ENCODE measurements at places on chromosomes 2 and 18. TPM values are rescaled to one million over a fixed set of nuclear protein-coding genes. Genes with fewer than 3 reads are reported as not detected.

DNA sequence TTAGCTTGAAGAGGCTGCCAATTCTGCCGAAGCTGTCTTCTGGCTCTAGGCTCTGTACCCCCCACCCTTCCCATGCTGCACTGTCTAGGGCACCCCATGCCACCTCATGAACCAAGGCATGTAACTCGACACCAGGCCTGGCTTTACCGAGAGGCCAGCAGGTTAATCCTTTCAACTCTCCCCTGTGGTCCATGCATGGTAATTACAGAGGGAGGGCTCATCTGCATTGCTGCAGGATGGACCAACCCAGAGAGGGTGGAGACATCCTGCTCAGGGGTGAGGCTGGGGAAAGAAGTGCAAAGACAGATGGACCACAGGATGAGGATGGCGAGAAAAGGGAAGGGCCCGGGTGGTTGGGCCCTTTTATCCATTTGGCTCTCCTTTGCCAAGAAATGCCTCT, 65.8 kb downstream of the KCTD1 start:
- no peak overlapping the region for H3K27ac ChIP-seq
- no peak for DNase-seq
- H3K27me3 ChIP-seq, result no peaks in the 10 kb centered on the region

Gene FTCDNL1
- 0.64 TPM for polyA plus RNA-seq

DNA sequence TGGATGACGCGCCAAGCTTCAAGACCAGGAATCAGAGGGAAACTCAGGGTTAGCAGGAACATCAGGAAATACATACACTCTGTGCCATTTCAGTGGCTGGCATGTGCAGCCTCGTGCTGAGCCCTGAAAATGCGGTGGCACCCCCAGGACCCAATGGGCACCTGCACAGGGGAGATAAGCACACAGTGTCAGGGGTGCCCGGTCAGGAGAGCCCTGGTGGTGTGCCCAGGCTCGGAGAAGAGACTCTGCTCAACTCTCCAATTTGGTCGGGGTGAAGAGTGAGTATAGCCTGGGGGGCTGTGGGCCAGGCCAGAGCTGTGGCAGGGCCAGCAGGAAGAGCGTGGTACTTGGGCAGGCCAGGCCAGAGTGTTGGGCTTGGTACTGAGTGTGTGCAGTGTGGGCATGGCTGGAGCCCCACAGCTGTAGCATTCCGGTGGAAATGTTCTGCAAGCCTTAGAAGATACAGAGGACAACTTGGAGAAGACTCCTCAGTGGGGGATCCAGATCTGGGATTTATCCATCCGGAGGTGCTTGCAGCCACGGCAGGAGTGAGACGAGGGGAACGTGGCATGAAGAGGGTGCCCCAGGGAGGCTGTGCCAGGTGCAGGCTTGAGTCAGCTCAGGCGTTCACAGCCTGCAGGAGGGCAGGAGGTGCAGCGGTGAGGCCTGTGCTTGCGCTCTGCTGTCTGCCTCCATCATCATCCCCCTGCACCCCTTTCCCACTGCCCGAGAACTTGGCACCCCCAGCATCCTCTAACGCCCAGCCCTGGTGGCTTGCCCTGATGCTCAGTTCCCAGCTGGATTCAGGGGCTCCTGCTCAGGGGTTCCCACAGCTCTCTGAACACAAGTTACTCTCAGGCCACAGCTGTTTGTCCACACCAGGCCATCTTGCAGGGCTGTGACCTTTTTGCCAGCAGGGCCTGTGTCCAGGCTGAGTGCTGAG, 451.7 kb upstream of the HS6ST1 start:
- no peak overlapping the region for H3K4me3 ChIP-seq
- H3K27ac ChIP-seq, result no peak overlapping the region
- H3K36me3 ChIP-seq, result no peaks in the 10 kb centered on the region
- no peak for DNase-seq

Gene CHRNG
- polyA plus RNA-seq, result not detected

Gene GAREM1
- 0.92 TPM for polyA plus RNA-seq

DNA sequence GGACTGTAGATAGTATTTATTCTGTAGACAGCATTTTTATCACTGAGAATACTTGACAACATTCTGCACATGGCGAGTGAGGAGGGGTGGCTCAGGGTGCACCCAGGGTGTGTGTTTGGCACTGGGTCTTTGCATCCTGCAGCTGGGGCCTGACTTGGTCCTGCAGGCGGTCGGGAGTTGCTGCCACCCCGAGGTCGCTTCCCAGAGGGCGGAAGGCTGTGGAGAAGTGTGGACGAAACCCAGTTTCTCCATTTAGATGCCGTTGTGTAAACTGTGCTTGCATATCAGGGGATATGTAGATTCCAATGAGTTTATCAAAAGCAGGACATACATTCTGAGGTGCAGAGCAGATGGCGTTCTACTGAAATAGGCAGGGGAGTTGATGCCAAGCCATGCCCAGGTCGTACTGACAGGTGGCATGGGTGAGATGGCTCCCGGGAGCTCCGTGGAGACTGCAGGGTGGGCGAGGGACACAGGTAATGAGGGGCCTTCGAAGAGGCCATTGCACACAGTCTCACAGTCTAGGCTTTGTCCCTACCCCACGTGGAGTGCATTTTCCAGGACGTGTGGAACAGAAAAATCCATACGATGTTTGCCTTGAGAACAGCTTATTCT, 74.5 kb downstream of the RTP5 start:
- H3K27ac ChIP-seq, result no peak overlapping the region
- no peaks in the 10 kb centered on the region for H3K4me1 ChIP-seq
- DNase-seq, result no peak
- H3K4me3 ChIP-seq, result no peak overlapping the region
- H3K36me3 ChIP-seq, result no peaks in the 10 kb centered on the region

GRCh38 chr2:157473581-157473980, 29.7 kb upstream of the CYTIP start:
- H3K36me3 ChIP-seq, result no peaks in the 10 kb centered on the region
- H3K27ac ChIP-seq, result no peak overlapping the region
- H3K27me3 ChIP-seq, result no peaks in the 10 kb centered on the region

DNA sequence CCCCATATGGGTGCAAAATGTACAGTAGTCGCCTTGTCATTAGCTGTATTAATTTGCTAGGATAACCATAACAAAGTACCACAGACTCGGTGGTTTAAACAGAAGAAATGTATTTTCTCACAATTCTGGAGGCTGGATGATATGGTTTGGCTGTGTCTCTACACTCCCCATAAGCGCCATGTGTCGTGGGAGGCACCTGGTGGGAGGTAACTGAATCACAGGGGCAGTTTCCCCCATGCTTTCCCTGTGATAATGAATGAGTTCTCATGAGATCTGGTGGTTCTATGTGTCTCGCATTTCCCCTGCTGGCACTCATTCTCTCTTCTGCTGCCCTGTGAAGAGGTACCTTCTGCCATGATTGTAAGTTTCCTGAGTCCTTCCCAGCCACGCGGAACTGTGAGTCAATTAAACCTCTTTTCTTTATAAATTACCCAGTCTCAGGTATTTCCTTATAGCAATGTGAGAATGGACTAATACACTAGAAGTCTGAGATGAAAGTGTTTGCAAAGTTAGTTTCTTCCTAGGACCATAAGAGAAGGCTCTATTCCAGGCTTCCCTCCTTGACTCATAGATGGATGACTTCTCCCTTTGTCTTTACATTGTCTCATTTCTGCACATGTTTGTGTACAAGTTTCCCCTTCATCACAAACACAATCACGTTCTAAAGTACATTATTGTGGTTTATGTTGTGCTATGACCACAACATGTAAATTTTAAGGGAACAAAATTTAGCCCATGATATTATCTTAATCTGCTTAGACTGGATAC, 1442.6 kb downstream of the SUCLG1 start:
- DNase-seq, result no peak
- H3K4me1 ChIP-seq, result no peaks in the 10 kb centered on the region
- no peaks in the 10 kb centered on the region for H3K36me3 ChIP-seq
- H3K27me3 ChIP-seq, result no peaks in the 10 kb centered on the region

Gene ICOS
- not detected for polyA plus RNA-seq

DNA sequence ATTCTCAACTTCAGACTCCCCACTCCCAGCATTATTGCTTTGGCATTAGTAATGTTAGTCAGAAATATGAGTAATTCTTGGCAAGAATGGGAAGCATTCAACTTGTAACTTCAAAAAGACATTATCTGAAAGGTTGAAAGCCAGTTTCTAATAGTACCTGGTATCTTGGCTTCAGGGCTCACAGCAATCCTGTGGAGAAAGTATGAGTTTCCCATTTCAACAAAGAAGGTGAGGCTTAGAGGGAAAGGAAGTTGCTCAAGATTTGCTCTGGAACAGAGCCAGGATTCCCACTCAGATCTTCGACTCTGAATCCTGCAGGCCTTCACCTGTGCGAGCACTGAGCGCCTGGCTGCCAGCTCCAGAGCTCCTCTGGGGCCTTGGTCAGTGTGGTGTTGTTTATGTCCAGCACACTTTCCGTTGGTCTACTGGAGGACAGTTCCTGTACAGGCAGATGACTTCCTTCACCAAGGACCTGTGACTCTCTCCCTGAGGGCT, 136.1 kb downstream of the MCFD2 start:
- H3K27me3 ChIP-seq, result no peaks in the 10 kb centered on the region
- no peaks in the 10 kb centered on the region for H3K36me3 ChIP-seq
- peaks cover 21% of the 10 kb centered on the region for H3K4me1 ChIP-seq
- peak; percentile 70 for DNase-seq
- H3K4me3 ChIP-seq, result no peak overlapping the region

Gene HIBCH
- polyA plus RNA-seq, result 14.9 TPM

- H3K4me1 ChIP-seq, result no peaks in the 10 kb centered on the region
- DNase-seq, result no peak
- no peaks in the 10 kb centered on the region for H3K27me3 ChIP-seq
- no peak overlapping the region for H3K4me3 ChIP-seq
- H3K27ac ChIP-seq, result no peak overlapping the region
- H3K36me3 ChIP-seq, result no peaks in the 10 kb centered on the region
Observed at GRCh38 chr2:115650827-115651226, 1208.4 kb downstream of the DPP10 start.

DNA sequence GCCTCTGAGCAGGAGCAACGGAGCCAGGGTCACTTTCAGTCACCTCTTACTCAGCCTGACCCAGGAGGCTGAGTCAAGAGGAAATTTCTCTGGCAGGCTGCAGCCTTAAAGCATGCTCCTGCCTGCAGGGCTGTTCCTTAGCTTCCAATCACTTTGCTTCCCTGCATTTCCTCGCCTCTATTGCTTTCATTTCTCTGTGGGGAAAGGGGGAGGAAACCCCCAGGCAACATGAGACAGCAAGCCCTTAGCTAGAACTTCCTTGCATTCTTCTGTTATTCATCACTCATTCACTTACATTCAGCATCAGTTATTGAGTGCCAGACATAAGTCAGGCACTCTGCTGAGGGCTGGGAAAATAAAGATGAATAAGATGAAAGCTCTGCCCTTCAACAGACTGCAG, 13.0 kb downstream of the XDH start:
- peak; percentile 96 for DNase-seq
- peak overlapping the region; percentile 52 for H3K27ac ChIP-seq
- no peak overlapping the region for H3K4me3 ChIP-seq
- no peaks in the 10 kb centered on the region for H3K27me3 ChIP-seq

DNA sequence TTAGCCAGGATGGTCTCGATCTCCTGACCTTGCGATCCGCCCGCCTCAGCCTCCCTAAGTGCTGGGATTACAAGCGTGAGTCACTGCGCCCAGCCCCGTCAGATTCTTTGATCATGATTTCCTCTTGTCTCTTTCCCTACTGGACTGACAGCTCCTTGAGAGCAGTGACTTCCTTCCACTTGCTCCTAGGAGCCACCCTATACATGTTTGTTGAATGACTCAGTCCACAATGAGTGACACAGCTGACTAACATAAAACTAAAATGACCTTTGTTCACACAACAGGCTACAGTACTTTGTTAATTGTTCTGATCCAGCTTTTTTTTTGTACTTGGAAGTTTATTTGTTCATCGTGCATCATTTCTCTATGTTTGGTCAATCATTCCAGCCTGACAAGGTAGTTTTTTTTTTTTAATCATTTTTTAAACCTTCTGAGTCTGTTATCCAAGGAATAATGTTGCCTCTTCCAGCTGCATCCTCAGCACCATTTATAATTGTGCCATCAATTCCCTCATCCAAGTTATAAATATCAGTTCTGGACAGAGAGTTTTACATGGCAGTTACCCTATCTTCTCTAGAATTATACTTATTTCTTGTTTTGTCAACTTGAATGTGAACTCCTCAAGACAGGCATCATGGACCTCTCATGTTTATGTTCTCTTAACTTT, 42.9 kb upstream of the TUBA3E start:
- no peaks in the 10 kb centered on the region for H3K36me3 ChIP-seq
- no peaks in the 10 kb centered on the region for H3K27me3 ChIP-seq
- peak; percentile 11 for DNase-seq
- H3K27ac ChIP-seq, result no peak overlapping the region
- no peaks in the 10 kb centered on the region for H3K4me1 ChIP-seq

Gene MAL
- polyA plus RNA-seq, result not detected

DNA sequence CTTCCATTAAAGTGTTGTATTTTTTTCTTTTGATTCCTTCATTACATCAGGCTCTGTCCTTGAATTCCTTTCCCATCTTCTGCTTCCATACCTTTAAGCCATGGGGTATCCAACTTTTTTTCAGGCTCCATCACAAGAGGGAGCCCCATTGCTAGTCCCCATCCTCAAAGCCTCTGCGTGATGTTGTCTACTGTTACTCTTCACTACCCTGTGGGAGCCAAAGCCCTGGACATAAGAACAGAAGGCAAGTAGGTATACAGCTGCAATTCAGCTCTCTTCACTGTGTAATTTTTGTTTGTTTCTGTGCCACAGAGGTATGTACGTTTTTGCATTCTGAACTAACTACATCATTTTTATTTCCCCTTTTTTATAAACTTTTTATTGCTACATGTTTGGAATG, 36.6 kb upstream of the CCNYL1 start:
- H3K27ac ChIP-seq, result no peak overlapping the region
- no peak for DNase-seq
- no peaks in the 10 kb centered on the region for H3K27me3 ChIP-seq
- no peaks in the 10 kb centered on the region for H3K36me3 ChIP-seq
- no peak overlapping the region for H3K4me3 ChIP-seq

Gene TSHZ1
- polyA plus RNA-seq, result 3.1 TPM

Gene FEV
- not detected for polyA plus RNA-seq

- H3K4me3 ChIP-seq, result no peak overlapping the region
- H3K4me1 ChIP-seq, result peaks cover 6% of the 10 kb centered on the region
- no peaks in the 10 kb centered on the region for H3K27me3 ChIP-seq
- no peaks in the 10 kb centered on the region for H3K36me3 ChIP-seq
Observed at GRCh38 chr18:76564117-76564516, 69.1 kb upstream of the ZNF516 start.

DNA sequence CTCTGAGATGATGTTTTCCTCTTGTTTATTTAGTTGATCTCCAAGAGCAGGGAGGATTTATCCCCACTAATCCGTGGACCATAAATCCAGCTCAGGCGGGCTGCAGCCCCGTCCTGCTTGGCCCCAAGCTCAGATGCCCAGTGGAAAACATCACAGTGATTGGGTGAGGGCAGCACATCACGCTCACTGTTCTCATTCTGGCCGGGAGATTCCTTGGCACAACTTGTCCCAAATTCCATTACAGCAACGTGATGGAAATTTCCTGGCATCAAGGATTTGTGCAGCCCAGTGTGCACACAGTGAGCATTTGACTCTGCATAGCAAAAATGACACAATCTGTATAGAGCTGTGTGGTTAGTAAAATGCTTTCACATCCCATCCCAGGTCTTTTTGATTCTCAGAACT, 96.8 kb downstream of the VAPA start:
- DNase-seq, result peak; percentile 94
- H3K27ac ChIP-seq, result no peak overlapping the region
- H3K36me3 ChIP-seq, result no peaks in the 10 kb centered on the region
- H3K27me3 ChIP-seq, result no peaks in the 10 kb centered on the region

Gene CD207
- 0.03 TPM for polyA plus RNA-seq

Gene CFAP53
- 0.11 TPM for polyA plus RNA-seq

- no peaks in the 10 kb centered on the region for H3K36me3 ChIP-seq
- H3K4me3 ChIP-seq, result no peak overlapping the region
- H3K4me1 ChIP-seq, result no peaks in the 10 kb centered on the region
- H3K27ac ChIP-seq, result no peak overlapping the region
Observed at GRCh38 chr2:198040835-198041234, 236.4 kb downstream of the PLCL1 start.

Measured in fibroblast of lung (primary cell).